ENCODE measurements at places on chromosomes 4 and X.

DNA sequence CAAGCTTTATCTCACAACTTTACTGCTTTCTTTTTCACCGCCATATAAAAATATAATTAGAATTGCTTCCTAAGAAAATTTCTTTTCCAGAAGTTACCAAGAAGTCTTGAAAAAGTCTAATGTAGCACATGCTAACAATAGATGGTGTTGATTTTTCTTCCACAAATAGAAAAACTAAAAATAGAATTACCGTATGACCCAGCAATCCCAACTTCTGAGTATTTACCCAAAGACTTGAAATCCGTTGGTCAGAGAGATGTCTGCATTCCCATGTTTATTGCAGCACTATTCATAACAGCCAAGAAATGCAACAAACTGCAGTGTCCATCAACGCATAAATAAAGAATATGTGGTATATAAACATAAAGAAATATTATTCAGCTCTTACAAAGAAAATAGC is 17.8 kb upstream of the EDNRA start:
- no peak for DNase-seq

- DNase-seq: no peak
Measured at GRCh38 chr4:57132743-57133137, 22.6 kb upstream of the IGFBP7 start.

DNA sequence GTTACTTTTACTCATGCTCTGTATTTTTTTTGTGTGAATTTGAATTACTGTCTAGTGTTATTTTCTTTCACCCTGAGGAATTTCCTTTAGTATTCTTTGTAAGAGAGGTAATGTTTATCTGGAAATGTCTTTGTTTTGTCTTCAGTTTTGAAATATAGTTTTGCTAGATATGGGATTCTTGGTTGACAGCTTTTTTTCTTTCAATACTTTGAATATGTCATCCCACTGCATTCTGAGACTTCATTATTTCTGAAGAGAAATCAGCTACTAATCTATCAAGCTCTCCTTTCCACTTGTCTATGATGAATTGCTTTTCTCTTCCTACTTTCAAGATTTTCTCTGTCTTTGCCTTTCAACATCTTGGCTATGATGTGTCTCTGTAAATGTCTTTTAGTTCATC is 217.0 kb upstream of the CASK start:
- no peak for DNase-seq

GRCh38 chrX:3293251-3293650 is 53.2 kb downstream of the MXRA5 start:
- no peak for DNase-seq

- no peak for DNase-seq
Measured at GRCh38 chr4:3371033-3372001, 70.5 kb upstream of the HGFAC start.

- DNase-seq: no peak
Measured at GRCh38 chr4:1030031-1030430, 18.6 kb downstream of the FGFRL1 start.

DNA sequence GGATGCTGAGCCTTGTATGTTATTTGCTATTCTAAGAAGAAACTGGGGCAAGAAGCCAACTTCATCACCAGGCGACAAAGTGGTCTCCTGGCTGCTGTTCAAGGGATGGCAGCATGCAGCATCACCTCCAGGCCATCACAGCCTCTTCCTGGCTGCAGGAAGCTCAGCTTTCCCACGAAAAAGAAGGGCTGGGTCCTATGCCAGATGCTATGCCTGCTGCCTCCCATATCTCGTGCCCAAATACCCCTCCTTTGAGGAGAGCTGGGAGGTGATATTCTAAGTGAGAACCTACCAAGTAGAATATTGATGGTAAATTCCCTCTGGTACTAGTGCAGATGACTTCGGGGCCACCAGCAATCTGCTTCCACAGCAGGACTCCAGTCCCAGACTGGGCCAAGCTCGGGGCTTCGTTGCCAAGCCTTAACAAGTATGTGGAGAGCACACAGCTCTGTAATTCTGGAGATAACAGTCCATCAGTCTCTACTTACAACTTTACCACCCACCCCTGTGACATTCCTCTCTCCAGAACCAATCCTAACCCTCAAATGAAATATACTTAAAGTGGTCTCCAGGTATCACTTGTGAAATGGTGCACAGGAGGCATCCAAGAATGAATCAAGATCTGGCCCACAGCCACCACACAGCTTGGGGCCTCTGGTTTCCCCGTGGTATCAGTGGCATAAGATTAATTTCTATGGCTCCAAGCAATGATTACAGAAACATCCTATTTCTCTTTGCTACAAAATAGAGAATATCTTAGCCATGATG is 149.3 kb downstream of the PALLD start:
- DNase-seq: no peak

GRCh38 chr4:153114771-153115321 is 89.4 kb upstream of the TRIM2 start:
- no peak for DNase-seq

GRCh38 chr4:6380746-6381410 is 91.5 kb downstream of the PPP2R2C start:
- DNase-seq: no peak

DNA sequence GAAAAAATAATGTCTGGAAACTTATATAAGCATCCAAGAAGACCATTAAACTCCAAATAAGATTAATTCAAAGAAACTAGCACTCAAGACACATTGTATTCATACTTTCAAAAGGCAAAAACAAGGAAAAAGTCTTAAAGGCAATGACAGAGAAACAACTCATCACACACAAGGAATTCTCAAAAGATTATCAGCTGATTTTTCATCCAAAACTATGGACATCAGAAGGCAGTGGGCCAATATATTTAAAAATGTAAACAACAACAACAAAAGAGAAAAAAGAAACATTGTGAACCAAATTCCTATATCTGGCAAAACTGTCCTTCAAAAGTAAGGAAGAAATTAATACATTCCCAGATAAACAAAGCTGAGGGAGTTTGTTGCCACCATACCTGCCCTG is 711.4 kb upstream of the GALNTL6 start:
- DNase-seq: no peak

DNA sequence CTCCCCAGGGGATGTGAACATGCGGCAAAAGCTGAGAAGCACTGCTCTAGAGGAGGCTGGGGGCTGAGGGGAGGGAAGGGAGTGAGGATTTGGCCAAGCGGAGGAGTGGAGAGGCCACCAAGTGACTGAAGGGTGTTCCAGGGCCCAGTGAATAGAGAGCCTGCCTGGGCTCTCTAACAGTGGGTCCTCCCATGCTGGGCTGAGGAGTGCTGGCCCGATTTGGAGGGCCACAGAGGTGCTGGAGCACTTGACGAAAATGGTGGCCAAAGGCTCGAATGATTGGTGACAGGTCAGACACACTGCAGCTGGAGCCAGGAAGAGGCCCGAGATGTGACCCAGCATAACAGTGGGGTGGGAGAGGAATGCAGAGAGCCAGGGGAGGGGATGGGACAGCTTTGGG is 37.5 kb upstream of the MAP3K15 start:
- no peak for DNase-seq

- no peak for DNase-seq
Measured at GRCh38 chr4:8352368-8353157, 83.0 kb downstream of the HTRA3 start.

GRCh38 chrX:47581731-47582647 is at the start of gene TIMP1:
Gene TIMP1, plus strand, starts transcription at chrX:47582436. Its CDS starts 980 bp downstream, at chrX:47583416.
- DNase-seq: no peak

DNA sequence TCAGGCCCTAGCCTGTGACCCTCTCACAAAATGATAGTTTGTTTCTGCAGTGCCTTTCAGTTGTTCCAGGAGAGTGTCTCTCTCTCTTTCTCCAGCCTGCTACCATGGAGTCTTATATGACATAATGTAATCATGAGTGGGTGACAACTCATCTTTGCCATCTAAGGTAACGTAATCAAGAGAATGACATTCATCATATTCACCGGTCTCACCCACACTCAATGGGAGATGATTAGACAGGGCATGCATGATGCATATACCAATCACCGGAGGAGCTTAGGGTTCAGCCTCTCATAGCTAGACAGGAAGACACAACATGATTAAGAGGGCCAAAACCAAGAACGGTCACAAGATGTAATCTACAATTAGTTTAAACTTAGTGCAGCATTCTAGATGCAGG is 97.1 kb upstream of the FAM9B start:
- no peak for DNase-seq

DNA sequence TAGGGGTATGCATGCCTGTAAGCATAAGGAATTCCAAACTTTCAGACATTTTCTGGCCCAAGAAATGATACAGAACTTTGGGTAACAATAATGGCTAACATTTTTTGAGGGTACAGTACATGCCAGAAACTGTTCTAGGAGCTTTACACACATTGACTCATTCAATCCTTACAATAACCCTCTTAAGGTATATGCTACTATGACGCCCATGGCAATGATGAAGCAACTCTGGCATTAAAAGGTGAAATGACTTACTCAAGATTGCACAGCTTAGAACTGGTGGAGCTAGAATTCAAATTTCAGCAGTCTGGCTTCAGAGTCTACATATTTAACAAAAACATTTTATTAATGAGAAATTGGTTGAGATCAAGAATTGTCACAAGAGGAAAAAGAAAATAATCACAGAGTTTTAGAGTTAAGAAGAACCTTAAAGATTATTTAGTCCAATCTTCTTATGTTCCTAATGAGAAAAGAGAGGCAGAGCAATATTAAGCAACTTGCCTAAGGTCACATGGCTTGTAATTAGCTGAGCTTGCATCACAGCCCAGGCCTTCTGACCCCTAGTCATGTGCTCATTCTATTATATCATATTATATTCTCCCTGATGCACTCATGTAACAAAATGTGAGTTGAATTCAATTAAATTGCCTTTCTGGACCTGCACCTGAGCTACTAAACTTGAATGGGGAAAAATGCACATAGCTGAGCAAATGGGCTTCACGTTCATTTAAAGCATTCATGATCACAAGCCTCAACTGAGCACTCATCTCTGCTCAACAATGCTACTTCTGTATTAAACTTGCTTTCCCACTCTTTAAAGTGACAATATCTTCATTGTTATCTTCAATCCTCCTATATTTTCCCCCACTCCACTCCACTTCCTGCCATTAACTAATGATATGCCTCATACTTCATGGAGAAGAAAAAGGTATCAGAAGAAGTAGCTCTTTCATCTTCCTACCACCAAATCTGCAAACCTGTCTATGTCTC is 73.2 kb downstream of the ENOX2 start:
- DNase-seq: no peak

DNA sequence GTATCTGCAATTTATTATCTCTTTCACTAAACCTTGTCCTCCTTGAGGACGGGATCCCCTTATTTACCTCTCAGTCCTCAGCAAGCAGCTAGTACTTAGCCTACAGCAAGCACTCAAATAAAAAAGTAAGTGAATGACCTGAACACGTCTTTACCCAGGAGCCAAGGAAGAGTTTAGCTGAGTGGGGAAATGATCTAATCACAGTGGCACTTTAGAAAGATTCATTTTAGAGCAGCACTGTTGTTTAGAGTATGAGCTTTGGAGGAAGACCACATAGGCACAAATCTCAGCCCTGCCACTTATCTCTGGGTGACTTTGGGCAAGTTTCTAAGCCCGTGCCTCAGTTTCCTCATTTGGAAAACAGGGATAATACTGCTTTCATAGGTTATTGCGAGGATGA is 2.7 kb downstream of the FAM120C start:
- no peak for DNase-seq

DNA sequence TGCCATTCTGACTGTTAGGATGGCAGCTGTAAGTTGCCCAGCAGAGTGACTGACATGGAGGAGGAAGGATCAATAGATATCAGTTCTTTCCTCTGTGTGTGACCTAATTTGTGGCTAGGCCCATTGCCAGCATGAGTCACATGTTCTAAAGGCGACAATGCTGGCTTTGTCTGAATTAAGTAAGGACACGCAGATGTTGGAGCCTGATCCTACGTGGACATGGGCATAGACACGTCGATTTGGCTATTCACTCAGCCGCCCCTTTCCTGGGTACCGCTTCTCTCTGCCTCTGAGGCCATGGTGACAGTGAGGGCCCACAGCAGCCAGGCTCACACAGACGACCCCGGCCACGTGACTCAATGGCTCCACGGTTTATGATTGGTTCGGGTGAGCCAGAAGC is 16.3 kb downstream of the PROM1 start:
- no peak for DNase-seq

DNA sequence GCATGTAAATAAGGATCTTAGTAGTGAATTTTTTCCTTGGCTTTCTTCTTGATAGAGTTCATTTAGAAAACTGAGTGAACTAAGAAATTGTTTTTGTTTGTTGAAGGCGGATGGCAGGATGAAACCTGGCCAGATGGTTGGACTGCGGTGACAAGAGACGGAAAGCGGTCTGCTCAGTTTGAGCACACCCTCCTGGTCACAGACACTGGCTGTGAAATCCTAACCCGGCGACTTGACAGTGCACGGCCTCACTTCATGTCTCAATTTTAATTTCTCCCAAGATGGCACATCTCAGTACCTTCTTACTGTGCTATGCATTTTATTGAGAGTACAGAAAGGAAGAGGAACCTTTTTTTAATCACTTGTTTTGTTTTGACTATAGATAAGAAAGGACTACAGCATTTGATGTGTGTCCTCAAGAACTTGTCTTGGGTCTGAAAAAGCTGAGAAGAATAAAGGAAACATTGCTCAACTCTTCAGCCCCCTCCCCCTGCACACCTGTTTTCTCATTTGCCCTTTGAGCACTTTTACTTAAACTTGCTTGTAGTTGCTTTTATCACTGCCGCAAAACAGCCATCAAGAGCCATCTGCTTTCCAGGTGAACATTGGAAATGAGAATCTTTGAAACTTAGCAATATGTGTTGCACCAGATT is 27.4 kb downstream of the ADH5 start:
- no peak for DNase-seq

- no peak for DNase-seq
Measured at GRCh38 chr4:166459621-166460020, 586.6 kb downstream of the TLL1 start.
